Bronchial epithelial cell (primary cell): ENCODE measurements at places on chromosomes 1 and 21.

GRCh38 chr1:82445827-82446226 lies 645.1 kb downstream of the ADGRL2 start:
- DNase-seq, result no peak

DNA sequence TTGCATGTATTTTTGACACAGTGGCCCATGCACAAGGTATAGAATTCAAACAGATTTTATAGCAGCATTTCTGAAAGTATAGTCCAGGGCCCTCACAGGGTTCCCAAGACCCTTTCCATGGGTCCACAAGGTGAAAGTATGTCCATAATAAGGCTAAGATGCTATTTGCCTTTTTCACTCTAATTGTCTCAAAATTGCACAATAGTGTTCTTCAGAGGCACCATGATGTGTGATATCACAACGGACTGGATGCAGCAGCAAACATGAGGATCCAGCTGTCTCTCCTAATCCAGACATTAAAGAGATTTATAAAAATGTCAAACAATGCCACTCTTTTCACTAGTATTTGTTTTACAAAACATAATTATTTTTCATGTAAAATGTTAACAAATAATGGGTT lies 88.8 kb upstream of the PRDX6 start:
- no peak for DNase-seq

DNA sequence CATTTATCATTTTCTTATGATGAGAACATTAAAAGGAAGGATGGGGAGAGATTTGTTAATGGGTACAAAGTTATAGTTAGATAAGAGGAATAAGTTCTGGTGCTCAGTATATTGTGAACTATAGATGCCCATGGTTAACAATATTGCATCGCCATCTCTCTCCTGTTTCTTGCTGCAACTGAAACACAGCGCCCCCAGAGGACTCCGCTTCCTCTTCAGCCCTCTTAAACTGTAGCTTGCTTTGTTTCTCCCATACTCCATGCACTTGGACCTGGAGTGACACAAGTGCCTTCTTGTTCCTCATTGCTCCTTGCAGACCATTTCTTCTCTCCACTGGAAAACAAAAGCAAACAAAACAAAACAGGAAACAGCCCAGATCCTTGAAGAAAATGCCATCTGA lies 70.1 kb upstream of the NTPCR start:
- DNase-seq, result peak; percentile 52

DNA sequence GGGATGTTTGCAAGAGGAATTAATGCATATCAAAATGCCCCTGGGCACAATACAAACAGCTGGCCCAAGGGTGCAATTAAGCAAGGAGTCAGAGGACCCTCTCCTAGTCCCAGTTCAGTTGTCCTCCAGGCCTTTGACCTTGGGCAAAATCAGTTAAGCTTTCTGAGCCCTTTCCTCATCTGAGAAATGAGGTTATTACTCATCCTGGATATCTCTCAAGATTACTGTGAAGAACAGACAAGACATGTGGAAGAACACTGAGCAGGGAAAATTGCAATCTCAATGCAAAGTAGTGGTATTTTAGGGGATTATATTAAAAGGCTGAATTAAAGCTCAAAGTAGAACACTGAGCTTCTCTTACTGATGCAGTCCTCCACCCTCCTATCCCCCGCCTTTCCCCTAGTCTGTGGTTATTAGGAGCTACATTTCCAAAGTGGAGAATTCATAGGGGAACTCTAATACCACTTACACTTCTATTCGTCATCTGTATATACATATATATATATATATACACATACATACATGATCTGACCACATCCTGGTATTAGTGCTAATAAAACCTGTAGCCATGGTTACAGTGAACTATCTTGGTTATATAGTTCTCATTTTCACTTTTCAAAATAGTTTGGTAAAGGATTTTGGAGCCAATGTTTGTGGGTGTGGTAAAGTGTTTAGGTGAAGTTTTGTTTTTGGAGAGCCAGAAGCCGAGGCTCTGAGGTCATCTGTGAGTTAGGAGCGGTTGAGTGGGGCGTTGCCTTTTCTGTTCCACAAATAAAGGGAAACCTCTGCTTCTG lies 18.1 kb downstream of the KIAA0040 start:
- DNase-seq, result no peak

DNA sequence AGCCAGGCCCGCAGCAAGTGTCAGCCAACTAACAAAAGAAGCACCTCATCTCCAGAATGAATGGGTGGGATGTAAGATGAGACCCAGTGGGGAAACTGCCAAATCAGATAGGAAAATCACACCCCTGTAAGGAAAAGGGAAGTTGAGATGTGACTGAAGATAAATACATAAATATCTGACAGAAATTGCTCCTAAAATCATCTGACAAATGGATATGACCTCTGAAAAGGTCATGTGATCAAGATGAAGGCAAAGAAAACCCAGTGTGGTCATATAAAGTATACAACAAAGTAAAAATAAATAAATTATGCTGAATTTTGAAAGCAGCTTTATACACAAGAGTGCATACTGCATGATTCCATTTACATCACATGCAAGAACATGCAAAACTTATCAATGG lies 12.7 kb downstream of the SIPA1L2 start:
- no peak for DNase-seq

- DNase-seq, result peak; percentile 47
Measured at GRCh38 chr21:45454060-45454925, 49.3 kb downstream of the COL18A1 start.

DNA sequence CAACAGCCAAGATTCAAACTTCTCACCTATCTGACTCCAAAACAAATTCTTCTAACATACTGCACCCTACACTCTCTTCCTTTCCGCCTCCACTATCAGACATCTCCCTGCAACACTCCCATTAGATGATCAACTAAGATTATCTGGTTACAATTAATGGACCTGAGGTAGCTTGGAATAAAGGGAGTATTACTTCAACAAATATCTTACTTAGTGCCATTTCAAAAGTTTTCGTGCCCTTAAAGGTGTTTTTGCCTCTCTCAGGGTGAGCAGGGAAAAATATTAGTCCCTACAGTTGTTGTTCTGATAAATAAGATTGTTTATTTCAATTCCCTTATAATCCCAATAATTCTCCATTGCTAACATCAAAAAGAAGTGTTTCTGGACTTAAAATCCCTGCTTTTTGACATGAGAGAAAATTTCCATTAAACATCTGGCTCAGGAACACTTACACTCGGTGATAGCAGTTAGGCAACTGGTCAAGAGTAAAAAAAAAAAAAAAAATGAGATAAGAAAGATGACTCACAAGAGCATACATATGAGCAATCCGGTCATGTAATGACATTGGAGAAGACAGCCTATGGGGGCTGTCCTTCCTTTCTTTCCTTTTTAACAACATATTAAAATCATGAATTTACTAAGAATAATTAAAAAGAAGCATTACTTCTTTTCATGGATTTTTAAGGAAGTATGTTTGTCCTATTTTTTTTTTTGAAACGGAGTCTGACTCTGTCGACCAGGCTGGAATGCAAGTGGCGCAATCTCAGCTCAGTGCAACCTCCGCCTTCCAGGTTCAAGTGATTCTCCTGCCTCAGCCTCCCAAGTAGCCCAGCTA lies 7.6 kb downstream of the RSBN1 start:
- DNase-seq, result peak; percentile 84

- no peak for DNase-seq
Measured at GRCh38 chr21:41941941-41942340, 11.9 kb downstream of the C2CD2 start.

GRCh38 chr1:232818040-232818439 lies 12.8 kb downstream of the MAP10 start:
- no peak for DNase-seq

- peak; percentile 77 for DNase-seq
Measured at GRCh38 chr1:117758444-117759316, 152.8 kb downstream of the TENT5C start.

- DNase-seq, result no peak
Measured at GRCh38 chr21:15667819-15668218, 62.0 kb upstream of the USP25 start.

DNA sequence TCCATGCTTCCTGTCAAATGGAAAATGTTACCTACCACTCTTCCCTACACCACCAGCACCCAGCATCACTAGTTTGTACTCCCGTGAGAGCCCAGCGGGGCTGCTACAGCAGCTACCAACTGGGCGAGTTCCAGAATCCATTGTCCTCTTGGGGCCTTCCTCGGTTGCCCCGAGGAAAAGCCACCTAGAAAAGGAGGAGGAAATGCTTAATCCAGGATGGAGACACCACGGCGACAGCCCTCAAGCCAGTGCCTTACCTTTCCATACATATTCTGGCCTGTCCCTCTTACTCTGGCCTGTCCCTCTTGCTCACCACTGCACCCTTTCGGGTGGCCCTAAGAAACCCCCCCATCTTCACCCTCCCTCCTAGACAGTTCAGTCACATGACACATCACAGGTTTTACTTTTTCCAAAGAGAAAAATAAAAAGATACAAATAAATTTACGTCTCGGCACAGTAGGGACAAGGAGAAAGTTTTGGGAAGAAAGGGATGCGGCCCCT lies 478 bp downstream of the RIT1 start:
- peak; percentile 27 for DNase-seq

DNA sequence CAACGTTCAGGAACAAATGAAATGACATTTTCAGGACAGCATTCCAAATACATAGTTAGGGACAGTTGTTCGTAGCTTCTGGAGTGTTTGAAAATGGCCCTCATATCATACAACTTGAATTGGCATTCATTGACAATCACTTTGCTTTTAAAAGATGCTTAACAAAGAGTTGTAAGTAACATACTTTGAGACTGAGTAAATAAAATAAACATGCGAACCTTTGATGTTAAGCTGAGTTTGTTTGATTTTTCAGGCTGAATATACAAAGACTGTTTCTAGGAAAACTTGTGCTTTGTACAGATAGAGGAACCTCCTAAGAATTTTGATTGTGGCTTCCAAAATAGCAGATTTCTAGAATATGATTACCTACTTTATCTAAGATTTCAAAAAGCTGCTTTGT lies 45.3 kb downstream of the ITSN1 start:
- no peak for DNase-seq

DNA sequence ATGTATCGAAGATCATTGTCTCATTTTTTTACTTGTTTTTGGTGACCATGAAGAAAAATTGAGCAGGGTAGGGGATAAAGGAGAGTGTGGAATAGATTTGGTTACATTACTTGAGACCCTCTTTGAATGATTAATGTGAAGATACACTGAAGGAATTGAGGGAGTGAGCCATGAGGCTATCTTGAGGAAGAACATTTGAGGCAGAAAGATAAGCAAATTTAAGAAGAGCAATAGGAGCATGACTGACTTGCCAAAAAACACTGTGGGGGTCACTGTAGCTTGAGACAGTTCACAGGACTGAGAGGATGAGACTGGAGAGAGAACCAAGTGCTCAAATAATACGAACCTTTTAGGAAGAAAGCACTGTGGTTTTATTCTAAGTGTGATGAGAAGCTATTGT lies 43.1 kb upstream of the PTPRC start:
- DNase-seq, result no peak

GRCh38 chr1:201647722-201648065 lies 108.8 kb downstream of the NAV1 start:
- no peak for DNase-seq

DNA sequence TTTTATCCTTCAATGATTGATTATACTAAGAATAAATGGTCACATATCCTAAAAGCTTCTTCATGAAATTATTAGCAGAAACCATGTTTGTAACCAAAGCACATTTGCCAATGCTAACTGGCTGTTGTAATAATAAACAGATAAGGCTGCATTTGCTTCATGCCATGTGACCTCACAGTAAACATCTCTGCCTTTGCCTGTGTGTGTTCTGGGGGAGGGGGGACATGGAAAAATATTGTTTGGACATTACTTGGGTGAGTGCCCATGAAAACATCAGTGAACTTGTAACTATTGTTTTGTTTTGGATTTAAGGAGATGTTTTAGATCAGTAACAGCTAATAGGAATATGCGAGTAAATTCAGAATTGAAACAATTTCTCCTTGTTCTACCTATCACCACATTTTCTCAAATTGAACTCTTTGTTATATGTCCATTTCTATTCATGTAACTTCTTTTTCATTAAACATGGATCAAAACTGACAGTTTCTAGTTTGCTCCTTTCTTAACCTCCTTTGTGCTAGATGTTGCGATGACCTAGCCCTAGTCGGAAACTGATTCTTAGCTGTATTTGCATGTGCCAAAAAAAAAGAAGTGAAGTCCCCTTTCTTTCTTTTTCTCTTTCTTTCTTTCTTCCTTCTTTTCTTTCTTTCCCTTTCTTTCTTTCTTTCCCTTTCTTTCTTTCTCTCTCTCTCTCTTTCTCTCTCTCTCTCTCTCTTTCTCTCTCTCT lies 45.1 kb downstream of the MAP3K7CL start:
- no peak for DNase-seq

GRCh38 chr1:110482662-110483307 lies 31.8 kb downstream of the PROK1 start:
- DNase-seq, result peak; percentile 7

- DNase-seq, result peak; percentile 15
Measured at GRCh38 chr1:237794071-237794470, 96.7 kb downstream of the ZP4 start.

DNA sequence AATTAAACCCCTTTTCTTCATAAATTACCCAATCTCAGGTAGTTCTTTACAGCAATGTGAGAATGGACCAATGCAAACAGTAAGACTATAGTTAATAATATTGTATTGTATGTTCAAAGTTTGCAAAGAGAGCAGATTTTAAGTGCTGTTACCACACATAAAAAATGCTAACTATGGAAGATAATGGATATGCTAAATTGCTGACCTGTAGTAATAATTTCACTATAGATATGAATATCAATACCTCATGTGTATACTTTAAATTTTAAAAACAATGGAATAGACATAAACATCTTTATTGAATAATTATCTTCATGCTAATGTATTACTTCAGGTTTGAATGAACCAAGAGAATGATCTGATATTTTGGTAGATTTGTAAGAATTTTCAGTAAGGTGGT lies 552.4 kb upstream of the CHRM3 start:
- DNase-seq, result no peak

DNA sequence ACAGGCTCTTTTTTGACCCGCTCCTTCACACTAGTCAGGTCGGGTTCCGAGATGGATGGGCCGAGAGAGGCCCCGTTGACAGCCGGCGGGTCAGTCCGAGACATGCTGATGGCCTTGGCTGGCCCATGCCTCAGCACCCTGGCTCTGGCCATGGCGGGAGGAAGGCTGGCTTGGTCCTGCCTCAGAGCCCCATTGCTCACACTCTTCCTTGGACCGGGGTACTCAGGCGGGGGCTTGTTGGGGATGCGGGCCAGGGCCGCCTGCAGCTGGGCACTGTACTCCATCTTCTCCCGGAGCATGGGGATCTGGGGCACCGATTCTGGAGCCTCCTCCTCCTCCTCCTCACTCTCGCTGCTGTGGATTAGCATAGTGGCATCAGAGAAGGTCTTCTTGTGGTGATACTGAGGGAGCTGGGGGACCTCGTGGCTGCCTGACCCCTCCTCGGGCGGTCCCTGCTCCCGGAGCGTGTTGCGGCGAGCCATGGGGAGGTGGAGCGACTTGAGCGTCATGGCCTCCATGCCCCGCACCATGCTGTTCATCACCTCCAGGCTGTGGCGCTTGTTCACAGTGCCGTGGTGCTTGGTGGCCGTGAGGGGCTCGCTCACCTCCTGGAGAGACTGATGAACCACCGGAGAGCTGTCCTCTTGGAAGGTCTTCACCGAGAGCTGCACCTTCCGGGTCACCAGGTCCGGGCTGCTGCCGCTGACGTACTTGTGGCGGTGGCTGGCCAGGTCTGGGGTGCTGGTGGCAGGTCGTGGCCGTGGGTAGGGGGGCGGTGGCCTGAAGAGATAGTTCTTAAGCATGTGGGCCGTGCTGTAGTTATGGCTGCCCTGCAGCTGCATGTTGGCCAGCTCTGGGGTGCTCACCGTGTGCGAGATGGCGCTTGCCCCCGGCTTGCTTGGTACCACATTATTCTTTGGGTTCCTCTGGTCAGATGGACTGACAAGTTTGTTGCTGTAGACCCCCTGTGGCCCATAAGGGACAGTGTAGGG lies 102.7 kb downstream of the SMYD2 start:
- DNase-seq, result no peak

- no peak for DNase-seq
Measured at GRCh38 chr1:20224546-20224945, 38.2 kb upstream of the PLA2G2C start.
